Fibroblast of skin of right biceps (primary cell): ENCODE measurements at places on chromosomes 13 and 19.
A peak's percentile ranks its signal among the peaks of the same experiment; 100 is the strongest.

DNA sequence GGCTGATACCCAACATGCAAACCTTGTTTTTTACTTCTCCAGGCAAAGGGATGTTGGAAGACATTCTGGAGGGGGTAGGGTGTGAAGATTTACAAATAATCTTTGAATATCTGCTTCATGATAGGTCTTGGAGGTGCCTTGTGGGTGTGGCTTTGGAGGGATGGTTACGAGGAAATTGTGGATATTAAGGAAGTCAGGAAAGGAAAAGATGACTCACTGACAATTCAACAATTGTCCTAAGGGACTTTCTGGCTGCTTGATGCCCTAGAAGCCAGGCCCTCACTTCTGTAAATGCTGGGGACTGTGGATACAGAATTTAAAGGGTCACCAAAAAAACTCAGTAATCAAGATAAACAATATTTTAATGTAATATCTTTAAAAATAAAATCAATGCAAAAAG, 37.4 kb upstream of the ZNF527 start:
- DNase-seq, result no peak

DNA sequence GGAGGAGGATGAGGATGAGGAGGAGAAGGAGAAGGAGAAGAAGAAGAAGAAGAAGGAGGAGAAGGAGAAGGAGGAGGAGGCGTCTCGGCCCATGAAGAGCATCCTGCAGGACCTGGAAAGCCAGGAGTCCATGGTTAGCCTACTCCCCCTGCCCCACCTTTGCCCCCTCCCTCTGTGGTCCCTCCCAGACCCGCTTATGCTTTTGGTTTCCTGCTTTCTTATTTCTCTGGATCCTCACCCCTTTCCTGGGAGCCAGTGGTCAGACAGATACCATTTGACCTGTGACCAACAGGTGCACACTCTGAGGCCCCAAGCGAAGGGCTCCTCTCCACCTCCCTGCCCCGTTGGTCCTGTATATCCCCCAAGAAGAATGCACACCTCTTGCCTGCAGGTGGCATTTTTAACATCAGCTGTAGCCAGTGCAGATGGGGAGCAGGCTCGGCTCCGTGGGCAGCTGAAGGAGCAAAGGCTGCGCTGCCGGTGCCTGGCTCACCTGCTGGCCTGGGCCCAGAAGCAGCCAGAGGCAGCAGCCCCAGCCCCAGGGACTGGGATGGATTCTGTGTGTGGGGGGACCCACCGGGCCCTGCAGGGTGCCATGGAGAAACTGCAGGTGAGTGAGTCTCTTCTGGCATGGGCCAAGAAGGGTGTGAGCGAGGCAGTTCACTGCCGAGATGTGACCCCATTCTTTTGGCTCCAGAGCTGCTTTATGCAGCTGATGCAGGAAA, 32.1 kb upstream of the ZNF492 start:
- no peak for DNase-seq

DNA sequence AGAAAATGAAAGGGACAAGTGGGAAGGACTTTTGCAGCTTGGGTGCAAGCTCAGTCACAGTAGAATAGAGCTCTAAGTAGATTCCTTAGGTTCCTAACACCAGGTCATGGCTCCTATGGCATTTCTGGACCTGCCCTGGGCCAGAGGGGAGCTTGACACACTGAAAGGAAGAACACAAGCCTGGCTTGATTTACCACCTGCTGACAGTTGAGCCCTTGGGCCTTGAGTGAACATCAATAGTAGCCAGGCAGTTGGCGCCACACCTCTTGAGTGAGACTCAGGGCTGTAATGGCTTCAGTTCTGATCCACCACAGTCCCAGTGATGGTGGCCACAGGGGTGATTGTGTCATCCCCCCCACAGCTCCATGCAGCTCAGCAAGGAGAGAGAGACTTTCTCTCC, 221.9 kb upstream of the PCDH17 start:
- no peak for DNase-seq

DNA sequence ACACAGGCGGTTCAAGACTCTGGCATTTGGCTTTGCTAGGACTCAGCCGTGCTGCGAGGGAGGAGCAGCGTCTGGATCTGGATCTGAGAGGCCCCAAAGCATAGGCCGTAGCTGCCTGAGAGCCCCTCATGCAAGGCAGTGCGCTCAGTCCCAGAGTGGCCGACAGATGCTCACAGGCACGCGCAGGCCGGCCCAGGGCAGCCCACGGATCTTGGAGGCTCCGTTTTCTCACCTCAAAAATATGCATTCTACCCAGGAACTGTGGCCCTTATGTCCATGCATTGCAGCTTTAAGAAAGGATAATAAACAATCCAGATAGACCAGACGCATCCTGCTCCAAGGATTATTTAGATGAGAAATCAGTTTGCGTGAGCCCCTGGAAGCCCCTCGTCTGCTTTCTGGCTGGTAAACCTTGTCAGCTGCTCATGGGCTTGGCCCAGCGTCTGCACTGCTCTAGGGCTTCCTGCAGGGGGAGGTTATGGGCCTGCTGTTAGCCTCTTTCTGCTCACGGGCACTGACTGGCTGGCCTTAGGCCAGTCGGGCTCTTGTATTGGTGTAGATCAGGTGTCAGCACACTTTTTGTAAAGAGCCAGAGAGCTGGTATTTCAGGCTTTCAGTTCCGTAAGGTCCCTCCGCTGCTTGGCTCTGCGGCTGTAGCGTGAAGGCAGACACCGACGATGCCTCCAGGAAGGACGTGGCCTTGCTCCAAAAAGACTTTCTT, 24.2 kb downstream of the TEX29 start:
- peak; percentile 62 for DNase-seq

DNA sequence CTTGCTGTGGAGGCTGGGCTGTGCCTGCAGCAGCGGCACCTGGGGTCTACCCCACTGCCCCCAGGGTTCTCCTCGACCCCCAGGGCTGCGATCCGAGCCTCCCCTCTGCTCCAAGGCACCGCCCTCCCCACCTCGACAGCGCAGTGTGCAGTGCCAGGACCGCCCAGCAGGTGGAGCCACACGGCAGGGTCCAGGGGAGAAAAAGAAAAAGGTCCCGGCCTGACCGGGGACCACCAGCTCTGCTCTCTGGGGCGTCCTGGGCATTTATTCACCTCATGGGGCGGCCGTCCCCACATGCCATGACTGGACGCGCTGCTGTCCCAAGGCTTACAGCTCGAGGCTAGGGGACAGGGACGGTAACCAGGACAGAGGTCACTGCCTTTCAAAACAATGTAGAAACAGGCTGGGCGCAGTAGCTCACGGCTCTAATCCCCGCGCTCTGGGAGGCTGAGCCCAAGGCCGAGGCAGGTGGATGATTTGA, 10.6 kb downstream of the REXO1 start:
- DNase-seq, result peak; percentile 33

DNA sequence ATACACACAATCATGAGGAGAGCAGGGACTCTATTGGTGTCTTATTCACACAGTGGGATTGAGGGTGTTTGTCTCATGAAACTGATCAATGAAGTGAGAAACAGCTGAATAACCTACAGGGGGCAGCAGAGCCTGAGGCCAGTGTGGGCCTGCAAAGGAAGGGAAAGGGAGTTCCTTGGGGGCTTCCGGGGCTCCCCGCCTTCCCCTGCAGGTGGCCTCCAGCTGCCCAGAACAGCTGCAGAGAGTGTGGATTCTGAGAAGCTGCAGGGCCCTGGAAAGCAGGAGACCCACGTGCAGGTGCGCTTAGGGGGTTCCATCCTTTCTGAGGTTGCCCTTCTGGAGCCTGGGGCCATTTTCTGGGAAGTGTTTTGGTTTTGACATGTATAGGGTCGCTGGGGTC, 20.1 kb downstream of the ZNF763 start:
- DNase-seq, result no peak

DNA sequence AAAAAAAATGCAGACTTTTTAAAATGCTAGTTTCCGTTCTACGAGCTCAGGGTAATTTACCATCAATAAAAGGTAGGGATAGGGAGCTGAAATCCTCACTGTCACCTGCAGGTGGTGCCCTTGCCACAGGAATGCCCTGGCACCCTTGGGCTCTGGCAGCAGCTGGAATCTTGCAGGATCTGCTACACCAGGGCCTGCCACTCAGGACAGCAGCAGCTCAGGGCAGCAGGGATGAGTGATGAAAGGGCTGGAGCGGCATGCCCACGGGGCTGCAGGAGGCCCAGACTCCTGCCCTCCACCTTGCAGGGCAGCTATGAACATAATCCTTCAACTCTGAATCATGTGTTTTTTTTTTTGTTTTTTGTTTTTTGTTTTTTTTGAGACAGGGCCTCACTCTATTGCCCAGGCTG, 54.0 kb downstream of the GNG7 start:
- DNase-seq, result peak; percentile 65

- no peak for DNase-seq
Measured at GRCh38 chr13:50283017-50283416, 267.8 kb downstream of the KCNRG start.

DNA sequence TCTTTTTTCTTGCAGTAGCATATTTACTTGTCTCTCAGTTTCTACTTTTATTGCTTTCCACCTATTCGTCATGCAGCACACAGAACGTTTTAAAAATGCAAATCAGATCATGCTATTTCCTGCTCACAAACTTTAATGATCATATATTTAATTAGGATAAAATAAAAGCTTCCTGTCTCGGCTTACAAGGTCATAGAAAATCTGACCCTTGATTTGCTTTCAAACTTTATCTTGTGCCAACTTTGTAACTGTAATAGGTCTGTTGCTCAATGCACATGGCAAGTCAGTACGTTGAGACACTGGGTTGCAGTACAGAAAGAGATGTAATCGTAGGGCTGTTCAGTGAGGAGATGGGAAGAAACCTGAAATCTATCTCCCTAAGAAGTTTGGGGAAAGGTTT, 95.6 kb upstream of the CSNK1A1L start:
- DNase-seq, result no peak

GRCh38 chr19:18428787-18429674, 8.9 kb downstream of the ISYNA1 start:
- peak; percentile 91 for DNase-seq

GRCh38 chr19:8251025-8251472, 41.9 kb downstream of the CERS4 start:
- DNase-seq, result no peak

DNA sequence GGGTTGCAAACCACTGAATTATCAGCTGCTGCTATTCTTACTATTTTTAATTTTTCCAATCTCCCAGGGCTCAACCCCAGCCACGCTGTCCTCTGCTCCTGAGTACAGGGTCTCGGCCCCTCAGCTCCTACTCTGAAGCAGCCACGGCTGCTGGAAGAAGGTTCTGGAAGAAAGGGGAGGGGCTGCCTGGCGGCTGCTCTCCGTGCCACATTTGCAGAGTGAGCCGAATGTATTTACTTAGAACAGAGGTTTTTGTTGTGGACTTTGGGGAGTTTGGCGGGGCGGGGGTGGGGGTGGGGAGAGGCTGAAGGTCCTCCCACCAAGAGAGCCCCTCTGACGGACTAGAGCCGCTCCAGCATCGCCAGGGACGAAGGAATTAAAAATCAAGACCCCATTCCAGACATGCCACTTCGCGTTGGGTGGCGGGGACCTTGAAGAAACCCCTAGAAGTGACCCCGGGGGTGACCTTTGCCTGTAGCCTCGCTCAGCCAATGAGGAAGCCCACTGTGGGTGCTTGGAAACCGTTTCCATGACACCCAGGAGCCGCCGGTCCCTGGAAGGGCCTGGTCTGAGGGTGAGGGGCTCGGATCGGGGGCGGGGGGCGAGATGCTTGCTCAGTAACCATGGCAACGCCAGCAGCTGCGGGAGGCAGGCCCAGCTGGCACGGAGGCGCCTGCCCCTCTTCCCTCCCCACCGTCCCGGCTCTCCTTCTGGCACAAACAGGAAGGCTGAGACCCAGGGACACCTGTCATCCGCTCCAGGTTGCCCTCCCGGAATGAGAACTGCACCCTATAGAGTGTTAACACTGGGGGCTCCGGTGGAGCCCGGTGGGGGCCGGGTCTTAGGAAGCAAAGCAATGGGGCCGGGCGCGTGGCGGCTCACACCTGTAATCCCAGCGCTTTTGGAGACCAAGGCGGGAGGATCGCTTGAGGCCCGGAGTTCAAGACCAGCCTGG, 54.2 kb upstream of the PTPRS start:
- no peak for DNase-seq

GRCh38 chr19:40253611-40254092, 27.2 kb upstream of the CCNP start:
- no peak for DNase-seq

DNA sequence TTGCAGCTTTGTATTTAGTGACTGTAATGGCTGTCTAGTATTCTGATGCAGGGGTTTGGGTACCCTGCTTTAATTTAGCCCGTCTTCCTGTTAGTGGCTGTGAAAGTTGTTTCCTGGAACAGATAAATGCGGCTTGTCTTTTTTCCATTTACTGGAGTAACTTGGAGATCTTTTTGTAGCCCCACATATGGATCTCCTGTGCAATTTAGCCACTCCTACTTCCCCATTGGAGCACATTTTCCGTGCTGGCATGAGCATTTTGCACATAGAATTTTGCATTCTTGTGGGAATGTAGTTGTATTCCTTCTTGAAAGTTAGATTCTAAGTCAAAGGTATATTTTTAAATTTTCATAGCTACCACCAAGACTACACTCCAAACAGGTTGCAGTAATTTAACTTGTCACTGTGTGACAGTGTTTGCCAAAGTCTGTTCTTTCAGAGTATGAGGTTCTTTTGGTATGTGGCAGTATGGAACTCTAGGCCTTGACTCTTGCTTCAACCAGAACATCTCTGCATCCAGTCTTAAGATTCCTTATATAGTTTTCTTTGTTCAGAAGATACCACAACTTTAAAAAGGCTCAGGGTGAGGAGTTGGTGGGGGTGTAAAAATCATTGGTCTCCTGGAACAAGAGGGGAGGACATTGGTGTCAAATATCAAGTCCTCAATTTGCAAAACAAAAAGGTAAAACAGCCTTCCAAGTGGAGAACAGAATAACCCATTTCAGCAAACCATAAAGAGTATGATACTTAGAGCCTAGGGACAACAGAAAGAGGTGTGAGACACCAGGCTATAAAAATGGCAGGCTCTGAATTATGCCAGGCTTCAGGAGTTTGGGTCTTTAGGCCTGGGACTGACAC, 21.1 kb upstream of the CCDC97 start:
- no peak for DNase-seq

GRCh38 chr19:18437491-18438330, at the start of gene ISYNA1:
Gene ISYNA1, minus strand, starts transcription at chr19:18438133. Its CDS starts 154 bp downstream, at chr19:18437979.
- no peak for DNase-seq

- no peak for DNase-seq
Measured at GRCh38 chr13:99398071-99398470, 90.9 kb upstream of the GPR183 start.

- no peak for DNase-seq
Measured at GRCh38 chr13:27482983-27483382, 32.6 kb upstream of the MTIF3 start.

DNA sequence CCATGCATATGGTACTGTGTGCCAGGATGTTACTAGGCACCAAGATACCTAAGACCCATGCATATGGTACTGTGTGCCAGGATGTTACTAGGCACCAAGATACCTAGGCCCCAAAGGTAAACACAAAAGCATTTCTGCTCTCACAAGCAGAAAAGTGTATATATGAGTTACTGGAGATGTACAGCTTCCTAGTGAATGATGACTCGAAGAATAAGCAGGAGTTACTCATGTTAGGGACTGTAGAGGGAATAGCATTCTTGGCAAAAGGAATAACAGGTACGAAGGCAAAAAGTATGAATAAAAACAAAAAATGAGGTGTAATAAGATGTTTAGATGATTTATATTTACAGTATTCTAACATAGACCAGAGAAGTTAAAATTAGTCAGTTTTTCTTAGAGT, 383.7 kb downstream of the DIAPH3 start:
- peak; percentile 41 for DNase-seq
